ENCODE measurements at places on chromosomes 2 and 18. TPM values are rescaled to one million over a fixed set of nuclear protein-coding genes. Genes with fewer than 3 reads are reported as not detected.

Gene MYCN
- total RNA-seq, result not detected

Gene FAM124B
- not detected for total RNA-seq

Gene EFHD1
- not detected for total RNA-seq

Gene GALNT14
- total RNA-seq, result 0.98 TPM

Gene CYP27A1
- 3.7 TPM for total RNA-seq

Gene RESP18
- total RNA-seq, result not detected

Gene FBLN7
- 1.8 TPM for total RNA-seq

Gene GCG
- total RNA-seq, result not detected

Gene MERTK
- 0.39 TPM for total RNA-seq

Gene TMSB10
- total RNA-seq, result 5,279 TPM

Gene HOXD12
- total RNA-seq, result not detected

All from subcutaneous preadipocyte (primary cell).